ENCODE measurements at places on chromosomes 6 and 20.

DNA sequence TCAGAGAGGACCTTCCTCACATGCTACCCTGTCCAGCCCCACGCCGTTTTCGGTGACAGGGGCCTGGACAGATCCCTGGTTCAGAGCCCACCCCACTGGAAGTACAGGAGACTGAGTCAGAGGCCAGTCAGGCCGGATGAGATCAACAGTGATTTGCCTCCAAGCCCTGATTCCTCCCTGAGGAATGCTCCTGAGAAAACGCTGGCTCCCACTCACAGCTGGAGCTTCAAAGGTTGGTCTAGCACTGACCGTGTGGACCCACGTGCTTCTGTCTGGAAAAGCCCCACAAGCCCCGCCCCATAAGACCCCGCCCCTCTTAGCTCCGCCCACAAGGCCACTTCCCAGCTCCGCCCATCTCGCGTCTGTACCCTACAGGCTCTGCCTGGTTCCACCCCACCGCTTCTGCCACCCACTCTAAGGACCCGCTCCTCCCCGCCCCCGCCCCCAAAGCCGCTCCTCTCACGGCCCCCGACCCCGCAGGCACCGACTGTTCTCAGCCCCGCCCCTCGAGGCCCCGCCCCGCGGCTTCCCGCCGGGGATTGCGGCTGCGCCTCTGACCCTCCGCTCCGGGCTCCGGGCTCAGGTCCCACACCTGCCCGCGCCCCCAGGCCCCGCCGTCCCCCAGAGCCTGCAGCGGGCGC lies 64.9 kb upstream of the BHLHE23 start:
- no peak for DNase-seq

DNA sequence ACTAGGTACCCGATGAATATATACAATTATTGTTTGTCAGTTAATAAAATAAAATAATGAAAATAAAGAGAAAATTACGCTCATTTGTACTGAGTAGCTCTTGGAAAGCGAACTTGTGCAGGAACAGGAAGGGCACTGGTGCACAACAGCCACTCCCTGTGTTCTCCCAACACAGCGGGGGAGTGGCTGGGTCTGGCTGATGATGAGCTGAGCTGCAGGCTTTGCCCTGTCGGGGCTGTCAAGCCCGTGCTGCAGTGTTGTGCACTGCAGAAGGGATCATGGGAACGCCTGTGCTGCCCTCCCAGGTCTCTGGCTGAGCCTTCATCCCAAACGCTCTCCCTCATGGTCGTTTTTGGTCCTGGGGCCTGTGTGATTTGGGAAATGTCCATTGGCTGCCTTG lies 131.7 kb upstream of the MAP3K4 start:
- no peak for DNase-seq

GRCh38 chr6:1726341-1726768 lies 116.6 kb downstream of the FOXC1 start:
- DNase-seq: peak; percentile 70

GRCh38 chr6:129146902-129147301 lies 264.0 kb downstream of the LAMA2 start:
- no peak for DNase-seq

DNA sequence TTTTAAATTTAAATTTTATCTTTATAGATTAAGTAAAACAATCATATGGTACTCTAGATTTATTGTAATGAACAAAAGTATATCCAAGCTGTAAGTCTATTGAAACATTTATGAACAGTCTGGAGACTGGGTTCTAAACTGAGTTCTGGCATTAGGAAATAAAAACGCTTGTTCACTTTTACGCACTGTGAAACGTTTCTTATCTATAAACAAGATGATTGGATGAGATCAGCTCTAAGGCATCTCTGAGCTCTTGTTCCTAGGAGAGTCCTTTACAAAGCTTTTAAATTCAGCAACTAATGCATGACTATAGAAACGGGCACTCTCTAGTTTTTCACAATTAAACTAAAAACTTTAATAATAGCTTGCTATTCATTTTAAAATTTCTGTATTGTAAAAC lies 6.8 kb downstream of the HUS1B start:
- no peak for DNase-seq

DNA sequence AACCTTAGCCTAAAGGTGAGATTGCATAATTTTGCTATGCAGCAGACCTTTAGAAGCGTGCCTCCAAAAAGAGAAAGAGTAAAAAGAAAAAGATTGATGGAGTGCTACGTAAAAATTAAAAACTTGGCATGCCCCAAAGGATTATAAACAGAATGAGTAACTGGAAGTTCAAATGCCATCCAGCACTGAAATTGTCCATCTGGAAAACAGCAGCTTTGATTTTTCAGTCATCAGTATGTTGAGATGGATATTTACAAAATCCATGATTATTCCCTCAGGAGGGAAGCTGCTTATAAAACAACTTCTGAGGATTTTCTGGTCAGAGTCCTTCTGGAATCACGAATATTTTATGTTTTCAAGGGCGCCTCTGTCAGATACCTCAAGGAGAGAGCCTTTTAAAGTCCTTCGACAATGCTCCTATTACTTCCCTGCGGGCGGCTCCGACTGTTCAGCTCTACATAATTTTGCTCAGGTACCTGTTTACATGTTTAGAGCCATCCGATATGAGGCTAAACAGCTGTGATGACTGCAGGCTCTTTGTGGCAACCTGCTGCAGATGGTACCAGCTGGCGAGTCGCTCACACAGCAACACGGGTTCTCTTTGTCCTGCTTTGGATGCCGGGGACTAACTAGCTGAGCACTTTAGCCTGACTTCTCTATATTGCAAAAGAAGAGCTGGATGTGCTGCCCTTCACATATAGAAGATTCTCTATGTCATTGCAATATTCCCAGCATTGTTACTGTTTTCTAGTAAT lies 83.3 kb downstream of the RCAN2 start:
- DNase-seq: no peak

GRCh38 chr20:7022597-7022996 lies 255.1 kb downstream of the BMP2 start:
- no peak for DNase-seq

DNA sequence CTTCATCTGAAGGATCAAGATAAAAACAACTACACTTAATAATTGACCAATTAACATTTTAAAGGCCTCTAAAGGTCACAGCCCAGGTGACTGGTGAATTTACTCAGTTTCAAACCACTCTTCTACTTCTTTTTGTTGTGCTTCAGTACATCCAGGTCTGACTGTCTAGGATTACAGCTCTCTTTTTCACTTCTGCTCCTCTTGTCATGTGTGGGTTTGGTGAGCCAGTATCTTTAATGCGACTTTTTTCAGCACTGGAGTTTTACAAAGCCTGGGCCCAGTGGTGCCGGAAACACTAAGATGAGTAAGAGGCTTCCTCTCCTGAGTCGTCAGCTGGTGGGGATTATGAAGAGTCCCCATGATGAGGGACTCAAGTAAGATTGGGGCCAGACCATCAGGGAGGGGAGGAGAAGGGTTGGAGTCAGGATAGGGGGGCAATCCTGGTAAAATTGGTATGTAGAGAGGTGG lies 27.0 kb downstream of the HECA start:
- no peak for DNase-seq

GRCh38 chr6:24072038-24072746 lies 53.8 kb upstream of the NRSN1 start:
- DNase-seq: no peak

DNA sequence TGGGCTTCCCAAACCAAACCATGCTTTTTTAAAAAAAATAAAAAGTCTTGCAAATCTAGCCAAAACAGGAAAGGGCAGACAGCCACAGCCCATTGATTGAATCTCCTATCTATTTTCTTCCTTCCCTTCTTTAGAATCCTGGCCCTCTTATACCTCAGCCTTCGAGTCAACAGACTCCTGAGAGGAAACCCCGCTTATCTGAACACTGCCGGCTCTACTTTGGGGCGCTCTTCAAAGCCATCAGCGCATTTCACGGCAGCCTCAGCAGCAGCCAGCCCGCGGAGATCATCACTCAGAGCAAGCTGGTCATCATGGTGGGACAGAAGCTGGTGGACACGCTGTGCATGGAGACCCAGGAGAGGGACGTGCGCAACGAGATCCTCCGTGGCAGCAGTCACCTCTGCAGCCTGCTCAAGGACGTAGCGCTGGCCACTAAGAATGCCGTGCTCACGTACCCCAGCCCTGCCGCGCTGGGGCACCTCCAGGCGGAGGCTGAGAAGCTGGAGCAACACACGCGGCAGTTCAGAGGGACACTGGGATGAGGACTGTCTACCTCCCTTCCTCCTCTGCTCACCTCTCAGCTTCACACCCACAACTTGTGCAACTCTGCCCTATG lies 10.1 kb upstream of the RTF2 start:
- DNase-seq: no peak

DNA sequence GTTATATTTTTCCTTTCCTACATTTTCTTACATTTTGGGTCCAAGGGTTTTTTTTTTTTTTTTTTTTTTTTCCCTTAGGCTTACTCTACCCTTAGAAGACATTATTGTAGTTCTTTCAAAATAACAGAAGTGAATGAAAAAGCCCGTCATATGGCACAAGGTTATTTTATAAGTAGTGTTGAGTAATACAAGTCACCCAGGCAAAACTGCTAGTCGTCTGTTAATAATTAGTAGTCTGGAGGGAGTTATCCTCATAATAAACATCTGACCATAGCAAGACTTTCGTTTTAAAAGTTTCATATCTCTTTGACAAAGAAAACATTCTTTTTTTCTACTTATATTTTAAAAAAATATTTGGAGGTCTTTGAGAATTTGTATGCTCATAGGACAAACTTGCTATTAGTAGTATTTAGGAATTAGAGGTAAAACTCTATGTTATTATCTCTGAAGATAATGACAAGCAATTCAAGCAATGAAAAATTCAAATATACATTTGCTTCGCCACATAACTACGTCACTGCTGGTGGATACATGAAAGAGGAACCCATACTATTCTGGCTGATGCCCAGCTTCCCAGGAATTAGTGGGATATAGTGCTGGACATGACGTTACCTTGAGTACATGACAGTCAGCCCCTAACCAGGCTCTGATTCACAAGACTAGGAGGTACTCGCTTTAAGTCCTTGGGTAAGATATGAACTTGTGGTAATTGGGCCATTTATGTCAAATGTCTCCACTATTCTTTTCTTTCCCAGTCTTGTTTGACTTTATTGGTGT lies 532.8 kb downstream of the GRIK2 start:
- no peak for DNase-seq

DNA sequence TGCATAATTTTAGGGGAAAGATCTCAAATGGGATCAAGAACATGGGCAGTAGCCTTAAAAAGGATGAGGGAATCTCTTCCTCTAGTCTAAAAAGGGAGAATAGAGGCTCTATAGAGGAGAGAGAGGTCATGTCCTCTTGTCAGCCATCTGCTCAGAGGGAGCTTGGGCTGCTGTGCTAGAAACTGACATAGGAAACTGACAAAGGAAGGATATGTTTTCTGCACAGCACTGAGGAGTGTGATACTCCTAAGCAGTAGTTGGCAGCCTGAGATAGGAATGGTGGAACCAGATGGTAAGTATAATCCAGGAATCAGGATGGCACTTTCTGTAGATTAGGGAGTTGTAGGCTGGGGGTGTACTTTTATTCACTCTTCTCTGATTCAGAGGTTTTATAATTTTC lies 59.2 kb downstream of the PTPRA start:
- peak; percentile 51 for DNase-seq

- no peak for DNase-seq
Observed at GRCh38 chr20:40476461-40476860, 212.6 kb downstream of the MAFB start.

- no peak for DNase-seq
Observed at GRCh38 chr6:151498327-151498726, 4.5 kb downstream of the CCDC170 start.

DNA sequence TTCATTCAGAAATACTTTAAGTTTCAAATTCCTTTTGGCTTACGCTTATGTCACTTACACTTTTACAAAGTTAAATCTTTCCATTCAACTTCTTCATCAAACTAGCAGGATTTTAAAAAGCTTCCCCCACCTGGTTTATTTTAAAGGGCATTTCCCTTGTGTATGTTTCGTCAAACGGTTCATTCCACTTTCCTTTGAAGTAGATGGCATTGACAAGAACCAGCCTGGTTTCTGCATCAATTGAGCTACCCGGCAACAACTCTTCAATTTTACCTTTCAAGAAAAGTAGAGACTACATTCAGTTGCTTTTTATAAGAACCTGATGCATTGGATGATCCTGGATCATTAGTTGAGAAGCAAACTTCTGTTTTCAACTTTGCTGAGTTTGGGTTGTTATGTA lies 9.8 kb downstream of the SERPINB9 start:
- no peak for DNase-seq

- DNase-seq: no peak
Observed at GRCh38 chr6:89859744-89860143, 30.1 kb downstream of the CASP8AP2 start.

GRCh38 chr6:23559587-23560343 lies 566.2 kb upstream of the NRSN1 start:
- no peak for DNase-seq
